Uterus (tissue), 4 donors: ENCODE measurements at places on chromosomes 5 and 9.

DNA sequence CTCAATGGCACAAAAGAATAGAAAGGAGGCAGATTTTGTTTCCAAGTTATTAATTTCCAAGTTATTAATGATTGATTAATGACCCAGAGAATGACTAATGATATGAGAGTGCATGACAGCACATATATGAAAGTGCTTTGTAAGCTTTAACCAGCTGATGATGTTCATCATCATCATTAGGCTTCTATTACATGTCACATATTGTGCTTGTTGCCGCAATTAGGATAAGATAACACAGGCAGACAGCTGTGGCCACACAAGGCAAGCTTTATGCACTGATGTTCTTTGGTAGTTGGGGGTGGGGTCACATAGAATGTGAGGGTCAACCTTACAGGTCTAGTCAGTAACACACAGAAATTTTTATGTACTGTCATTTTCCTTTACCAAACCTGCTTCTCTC is 219.7 kb downstream of the TRPM3 start:
- no peak for DNase-seq

- DNase-seq = peak; percentile 45
These were observed 294.0 kb downstream of the YTHDC2 start for GRCh38 chr5:113807427-113807991.

DNA sequence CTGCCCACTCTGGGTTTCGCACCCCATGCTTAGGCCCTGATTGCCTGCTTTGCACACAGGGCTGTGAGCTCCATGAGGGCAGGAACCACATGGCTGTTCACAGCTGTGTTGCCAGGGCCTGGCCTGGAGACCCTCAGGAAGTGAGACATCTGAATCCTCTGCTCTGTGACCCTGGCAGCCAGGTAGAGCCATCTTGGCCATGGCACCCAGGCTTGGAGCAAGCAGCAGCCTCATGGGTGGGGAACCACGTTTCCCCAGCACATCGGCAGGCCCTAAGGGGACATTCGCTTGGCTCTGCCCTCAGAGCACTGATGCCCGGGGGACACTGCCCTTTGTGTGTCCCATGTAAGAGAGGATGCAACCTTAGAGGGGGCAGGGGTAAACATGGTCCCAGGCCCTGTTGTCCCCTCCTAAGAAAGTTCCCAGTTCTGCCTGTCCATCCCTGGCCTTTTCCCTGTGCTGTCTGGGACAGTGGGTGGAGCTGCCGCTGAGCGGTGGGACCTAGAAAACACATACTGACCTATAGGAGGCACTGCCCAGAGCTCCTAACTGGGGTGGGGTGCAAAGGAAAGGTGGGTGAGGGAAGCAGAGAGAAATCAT is 144.1 kb upstream of the IER5L start:
- peak; percentile 43 for DNase-seq

DNA sequence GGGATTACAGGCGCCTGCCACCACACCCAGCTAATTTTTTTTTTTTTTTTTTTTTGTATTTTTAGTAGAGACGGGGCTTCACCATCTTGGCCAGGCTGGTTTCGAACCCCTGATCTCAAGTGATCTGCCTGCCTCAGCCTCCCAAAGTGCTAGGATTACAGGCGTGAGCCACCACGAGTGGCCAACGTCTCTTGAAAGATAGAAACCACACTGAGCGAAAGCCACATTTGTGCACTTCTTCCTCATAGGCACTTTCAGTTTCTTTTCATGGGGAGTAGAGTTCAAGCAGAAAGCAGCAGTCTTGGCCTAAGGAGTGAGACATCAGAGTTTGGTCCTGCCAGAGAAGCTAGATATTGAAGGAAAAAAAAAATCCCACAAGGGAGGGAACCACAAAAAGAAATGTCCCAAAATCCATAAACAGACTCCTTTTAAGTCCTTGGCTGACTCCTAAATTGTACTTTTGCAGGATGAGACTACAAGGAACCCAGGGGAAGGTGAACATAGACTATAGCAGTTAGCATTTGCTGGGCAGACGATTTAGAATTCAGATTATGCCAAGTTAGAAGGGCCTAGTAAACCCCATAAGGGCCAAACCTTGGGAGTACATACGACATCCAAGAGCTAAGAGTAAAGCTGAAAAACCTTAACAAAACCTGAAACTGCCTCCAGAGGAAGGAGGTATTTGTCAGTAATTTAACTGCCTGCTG is 43.9 kb upstream of the GLIPR2 start:
- no peak for DNase-seq

- no peak for DNase-seq
These were observed 65.2 kb upstream of the GLIS3 start for GRCh38 chr9:4365055-4365454.

GRCh38 chr9:35697486-35697885 is 7.8 kb upstream of the TPM2 start:
- DNase-seq = no peak

DNA sequence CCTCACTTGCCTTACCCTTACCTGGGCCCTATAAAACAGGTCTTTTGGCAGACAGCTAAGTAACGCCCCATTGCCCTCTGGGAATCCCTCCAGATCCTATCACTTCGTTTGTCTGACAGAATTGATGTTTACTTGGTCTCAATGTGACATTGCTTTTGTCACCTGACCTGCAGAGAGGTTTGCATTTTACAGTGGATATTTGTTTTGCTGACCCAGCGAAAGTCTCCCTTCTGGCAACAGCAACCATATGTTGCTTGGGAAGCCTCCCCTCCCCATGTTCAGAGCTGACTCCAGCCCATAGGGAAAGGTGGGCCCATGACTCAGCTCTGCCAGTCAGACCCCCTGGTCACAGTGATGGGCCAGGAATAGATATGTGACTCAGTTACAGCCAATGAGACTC is 54.0 kb upstream of the LARP1 start:
- DNase-seq = no peak

DNA sequence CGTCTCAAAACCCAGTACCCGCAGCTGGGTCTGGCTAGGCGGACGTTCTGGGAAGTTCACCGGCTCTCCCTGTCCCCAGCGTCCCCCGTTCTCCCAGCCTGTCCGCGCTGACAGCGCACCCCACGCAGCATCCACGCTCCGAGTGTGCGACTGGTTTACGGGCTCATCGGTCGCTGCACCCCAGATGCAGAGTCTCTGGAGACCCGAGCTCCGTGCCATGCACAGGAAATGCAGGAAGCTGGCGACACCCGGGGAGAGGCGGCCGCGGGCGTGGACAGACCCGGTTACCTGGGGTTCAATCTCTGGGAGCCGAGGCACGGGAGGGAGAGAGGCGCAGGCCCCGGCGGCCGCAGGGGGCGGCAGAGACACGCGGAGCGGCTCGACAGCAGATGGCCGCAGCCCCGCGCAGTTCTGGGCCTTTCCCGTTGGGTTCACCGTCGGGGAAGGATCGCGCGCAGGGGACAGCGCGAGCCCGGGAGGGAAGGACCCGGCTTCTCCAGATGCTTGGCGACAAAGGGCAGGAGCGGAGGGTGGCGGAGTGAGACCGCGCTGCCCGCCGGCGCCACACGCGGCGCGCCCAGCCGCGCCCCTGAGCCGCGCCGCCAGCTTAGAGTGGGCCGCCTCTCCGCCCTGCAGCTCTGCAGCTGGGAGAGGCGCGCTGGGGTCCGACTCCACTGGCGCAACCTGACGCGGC is 558 bp downstream of the SHROOM1 start:
- DNase-seq = peak; percentile 74

DNA sequence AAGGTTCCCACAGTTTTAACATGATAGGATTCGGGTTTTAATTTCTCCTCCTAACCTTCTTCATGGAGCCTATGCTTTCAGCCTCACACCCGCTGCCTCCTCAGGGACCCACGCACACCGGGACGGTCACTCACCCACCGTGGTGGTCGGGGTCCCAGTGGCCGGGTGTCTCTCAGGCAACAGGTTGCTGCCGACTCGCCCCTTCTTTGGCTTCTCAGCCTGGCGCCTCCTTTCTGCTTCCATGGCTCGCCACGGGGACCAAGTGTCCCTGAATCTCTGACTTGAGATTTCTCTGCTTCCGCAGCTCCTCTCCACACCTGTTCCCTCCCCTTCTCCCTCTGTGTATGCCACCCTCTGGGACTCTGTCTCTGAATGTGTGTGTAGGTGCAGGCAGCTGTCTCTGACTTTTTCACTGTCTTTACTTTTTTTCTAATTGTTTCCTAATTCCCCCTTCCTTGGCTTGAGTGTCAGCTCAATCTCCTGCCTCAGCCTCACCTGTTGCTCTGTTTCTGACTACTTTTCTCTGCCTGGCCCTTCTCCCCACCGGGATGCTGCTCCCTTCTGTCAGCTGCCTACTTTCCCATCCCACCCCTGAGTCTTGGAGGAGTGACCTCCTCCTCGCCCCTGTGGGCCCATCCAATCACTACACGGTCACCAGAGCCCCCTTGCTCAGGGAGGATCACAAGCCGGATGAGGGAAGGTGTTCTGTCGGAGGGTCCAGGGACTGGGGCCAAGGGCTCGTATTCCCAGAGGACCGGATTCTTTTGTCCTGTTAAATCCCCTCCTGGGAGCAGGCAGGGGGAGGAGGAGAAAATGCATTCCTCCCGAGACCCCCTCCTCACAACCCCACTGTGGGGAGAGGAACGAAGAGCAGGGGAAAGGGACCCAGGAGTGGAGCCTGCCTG is at the start of gene PROP1:
Gene PROP1 (minus strand): TSS at position 552 of the 905 bp plus-strand sequence. CDS start 309 bp downstream, at position 243.
- DNase-seq = no peak

DNA sequence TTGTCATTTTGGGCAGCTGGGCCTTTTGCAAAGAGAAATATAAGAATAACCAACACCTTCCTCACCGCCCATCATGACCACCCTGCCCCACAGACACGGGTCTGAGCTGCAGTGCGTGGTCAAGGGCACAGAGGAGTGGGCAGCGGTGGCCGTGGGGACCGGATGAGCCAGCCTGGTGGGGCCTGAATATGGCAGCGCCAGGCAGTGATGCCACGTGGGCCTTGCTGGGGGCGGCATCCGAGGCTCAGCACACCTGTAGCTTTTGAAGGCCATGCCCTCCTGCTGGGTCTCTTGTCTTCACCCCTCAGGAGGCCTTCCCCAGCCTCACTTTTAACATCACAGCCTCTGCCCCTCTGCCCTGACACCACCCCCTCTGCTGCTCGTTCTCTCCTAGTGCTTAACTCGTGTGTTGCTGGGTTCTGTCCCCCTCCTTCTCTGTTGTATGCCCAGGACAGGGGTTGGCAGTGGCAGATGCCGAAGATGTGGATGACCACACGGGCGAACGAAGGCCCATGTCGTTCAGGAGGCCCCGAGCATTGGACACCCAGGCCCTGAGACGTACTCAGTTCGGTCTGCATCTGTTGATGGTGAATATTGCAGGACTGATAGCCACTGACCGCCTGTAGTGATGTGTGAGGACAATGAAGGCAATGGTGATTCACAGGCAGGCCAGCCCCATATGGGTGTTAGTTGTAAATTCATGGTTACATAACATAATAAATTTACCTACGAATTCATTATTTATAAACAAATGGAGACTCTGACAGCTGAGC is 46.0 kb downstream of the AHRR start:
- DNase-seq = no peak

DNA sequence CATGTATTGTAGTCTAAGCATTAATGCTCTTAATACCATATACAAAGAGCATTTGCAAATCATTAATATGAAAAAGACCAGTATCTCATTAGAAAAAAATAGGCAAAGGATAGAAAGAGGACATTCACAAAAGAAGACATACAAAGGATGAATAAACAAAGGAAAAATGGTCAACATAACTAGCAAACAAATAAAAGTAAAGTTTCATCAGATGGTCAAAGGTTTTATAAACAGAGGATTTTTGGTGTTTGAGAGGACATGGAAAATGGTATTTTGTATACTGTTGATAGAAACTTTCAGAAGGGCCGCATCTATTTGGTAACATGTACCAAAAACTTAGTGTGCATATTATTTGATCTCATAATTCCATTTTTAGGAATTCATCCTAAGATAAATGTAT is 414.8 kb downstream of the PIK3R1 start:
- no peak for DNase-seq
